ENCODE measurements at places on chromosomes 1 and 21.

DNA sequence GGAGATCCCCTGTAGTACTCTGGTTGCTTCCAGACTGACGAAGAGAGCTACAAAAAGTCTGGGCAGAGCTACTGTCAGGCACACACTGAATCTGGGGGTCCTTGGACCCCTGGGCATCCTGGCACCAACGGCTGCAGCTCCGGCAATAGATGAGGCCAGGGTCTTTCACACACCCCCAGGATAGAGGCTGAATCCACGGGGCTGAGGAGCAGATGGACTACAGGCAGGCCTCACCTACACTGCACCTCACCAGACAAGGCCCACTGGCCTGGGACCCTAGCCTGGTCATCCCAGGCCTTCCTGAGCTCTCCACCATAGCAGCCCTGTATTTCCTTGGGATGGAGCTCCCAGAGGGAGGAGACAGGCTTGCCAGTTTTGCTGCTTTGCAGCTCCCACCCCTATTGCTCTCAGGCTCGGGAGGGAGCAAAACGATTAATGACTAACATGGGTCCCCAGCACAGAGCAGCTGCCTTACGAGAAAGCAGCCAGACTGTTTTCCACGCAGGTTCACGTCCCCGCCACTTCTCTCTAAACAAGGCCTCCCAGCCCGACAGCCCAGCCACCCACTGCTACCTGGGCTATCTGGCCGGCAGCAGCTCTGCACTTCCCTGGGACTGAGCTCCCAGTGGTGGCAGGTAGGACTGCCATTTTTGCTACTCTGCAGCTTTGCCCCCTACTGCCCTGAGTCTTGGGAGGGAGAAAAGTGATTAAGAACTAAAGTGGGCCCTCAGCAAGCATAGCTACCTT, 1022.5 kb upstream of the ADGRL2 start:
- DNase-seq, result no peak

DNA sequence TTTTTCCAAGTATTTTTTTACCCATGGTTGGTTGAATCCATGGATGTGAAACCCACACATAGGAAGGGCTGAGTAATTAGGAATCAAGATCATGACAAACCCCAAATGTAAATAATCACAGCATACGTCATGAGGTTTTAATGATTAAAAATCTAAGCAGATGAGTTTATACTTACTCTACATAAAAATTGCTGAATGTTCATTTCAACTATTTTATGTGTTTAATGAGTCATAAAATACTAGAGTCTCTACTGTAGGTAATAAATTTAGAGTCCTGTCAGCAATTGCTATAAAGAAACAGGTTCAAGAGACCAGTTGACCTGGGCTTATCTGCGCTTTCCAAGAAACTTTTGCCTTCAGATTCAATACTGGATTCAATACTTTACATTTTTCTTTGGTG, 18.2 kb downstream of the CTH start:
- no peak for DNase-seq

DNA sequence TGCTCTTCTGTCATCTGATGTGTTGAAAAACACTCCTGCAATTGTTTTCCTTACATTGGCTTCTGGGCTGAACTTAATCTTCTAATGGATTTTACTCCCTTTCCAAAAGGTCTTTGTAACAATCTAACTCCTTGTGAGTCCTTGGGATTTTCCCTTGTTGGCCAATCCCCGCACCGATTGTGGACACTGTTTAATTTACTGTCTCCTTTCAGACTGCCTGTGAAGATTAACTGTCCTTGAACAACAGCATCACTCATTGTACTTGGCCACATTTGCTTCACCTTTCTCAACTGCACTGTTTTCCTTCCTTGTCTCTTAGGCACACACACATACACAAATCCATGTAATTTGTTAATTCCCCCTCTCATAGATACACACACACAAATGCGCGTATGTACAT, 120.4 kb downstream of the SPATA46 start:
- no peak for DNase-seq

DNA sequence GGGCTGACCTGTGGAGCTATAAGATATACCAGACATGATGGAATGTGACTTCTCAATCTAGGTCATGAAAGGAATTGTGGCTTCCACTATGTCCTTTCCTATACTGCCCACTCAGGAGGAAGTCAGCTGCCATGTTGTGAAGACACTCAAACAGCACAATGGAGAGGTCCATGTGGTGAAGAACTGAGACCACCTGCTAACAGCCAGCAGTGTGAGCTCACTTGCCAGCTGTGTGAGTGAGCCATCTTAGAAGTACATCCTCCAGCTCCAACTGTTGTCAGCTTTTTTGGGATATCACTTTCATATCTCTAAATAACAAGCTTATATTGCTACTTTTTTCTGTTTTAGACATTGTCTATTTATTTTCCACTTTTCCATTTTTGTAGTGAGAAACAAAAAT, 29.7 kb downstream of the OLFML3 start:
- DNase-seq, result no peak

DNA sequence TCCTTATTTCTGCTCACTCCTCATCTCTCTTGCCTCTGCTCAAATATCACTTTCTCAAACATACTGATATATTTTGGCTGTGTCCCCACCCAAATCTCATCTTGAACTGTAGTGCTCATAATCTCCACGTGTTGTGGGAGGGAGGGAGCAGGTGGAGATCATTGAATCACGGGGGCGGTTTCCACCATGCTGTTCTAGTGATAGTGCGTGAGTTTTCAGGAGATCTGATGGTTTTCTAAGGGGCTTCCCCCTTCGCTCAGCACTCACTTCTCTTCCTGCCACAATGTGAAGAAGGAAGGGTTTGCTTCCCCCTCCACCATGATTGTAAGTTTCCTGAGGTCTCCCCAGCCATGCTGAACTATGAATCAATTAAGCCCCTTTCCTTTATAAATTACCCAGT, 26.6 kb downstream of the ZBTB8OS start:
- DNase-seq, result no peak

DNA sequence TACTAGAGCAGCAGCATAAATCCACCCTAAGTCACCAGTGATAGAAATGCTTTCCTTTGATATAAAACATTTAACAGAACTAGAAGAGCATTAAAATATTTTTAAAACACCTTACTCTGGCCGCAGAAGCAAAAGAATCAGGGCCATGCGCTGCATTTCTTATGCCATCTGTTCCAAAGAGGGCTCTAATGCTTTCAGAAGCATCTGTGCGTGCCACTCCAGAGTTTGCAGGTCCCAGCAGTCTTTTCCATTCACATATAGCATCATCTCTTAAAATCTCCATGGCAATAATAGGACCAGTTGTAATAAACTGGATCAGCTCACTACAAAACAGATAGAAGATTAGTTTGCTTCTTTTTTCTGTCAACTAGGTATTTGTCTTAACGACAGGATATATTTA, 69.2 kb downstream of the NME7 start:
- no peak for DNase-seq

- DNase-seq, result no peak
These were observed 21.7 kb upstream of the CPLANE2 start for GRCh38 chr1:16258591-16259135.

GRCh38 chr21:27244352-27244751, 277.5 kb upstream of the ADAMTS5 start:
- no peak for DNase-seq

- no peak for DNase-seq
These were observed 76.4 kb downstream of the SPATA46 start for GRCh38 chr1:162300057-162300917.

DNA sequence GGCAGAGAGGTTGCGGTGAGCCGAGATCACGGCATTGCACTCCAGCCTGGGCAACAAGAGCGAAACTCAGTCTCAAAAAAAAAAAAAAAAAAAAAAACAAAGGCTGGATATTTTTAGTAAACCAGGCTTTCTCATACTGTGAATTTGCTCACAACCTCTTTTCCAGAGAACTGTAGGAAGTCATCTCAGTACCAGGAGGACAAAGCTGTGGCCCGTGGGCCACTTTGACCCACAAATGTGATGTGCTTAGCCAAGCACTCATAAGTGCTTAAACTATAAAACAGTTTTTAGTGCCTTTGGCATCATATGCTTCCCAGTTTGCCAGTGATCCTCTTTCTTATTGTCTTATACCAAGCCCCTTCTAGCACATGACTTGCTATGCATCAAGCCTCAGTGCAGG, 46.5 kb downstream of the RNF11 start:
- DNase-seq, result no peak

DNA sequence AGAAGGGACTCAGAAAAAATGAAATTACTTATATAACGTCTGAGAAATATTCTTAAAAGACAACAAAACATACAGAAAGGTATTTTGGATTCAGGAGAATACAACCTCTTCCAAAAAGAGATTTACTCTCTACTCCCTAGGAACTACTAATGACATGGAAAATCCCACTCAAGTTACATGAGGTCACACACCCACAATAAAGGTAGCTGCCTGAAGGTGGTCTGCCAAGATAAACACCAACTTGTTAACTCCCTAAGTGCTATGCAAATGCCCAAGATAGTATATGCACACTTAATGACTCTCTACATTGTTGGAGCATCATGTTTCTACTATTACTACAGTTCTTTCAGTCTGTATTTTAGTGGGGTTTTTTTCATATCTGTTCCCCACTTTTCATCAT, 26.5 kb downstream of the RERE start:
- no peak for DNase-seq

All from GM10248 (cell line).